GM04503 (cell line): ENCODE measurements at places on chromosomes 7 and 10.

DNA sequence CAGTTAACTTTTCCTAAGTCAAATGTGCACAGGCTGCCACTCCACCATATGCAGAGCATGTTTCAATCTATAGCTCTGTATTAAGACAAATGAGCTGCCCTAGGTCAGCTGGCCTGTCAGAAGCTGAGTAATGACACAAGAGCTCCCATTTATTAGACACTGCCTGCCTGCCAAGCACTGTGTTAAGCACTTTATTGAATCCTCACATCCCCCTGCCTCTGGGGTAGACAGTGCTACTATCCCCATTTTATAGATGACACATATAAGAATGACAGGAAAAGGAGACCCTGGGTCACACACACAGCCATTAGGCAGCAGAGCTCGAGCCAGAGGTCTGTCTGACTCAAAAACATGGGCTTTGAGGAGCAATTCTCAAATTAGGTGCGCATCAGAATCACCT is 179.8 kb upstream of the PDE1C start:
- no peak for DNase-seq

DNA sequence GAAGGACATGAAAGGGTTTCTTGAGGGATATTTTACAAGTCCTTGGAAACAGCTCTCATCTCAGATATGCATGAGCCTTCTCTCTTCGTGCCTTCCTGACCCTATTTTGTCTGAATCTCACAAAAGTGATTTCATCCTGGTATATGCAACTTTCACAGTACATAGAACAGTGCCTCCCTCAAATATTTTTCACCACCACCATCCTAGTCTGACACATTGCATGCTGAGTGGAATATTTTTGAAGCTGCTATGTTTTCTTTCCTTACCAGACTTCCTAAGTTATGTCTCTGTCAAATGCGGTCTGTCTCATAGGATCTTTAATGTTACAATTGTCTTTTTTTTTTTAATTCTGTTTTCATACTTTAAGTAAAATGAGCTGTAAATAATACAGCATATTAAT is 673.3 kb upstream of the LRRN3 start:
- no peak for DNase-seq

DNA sequence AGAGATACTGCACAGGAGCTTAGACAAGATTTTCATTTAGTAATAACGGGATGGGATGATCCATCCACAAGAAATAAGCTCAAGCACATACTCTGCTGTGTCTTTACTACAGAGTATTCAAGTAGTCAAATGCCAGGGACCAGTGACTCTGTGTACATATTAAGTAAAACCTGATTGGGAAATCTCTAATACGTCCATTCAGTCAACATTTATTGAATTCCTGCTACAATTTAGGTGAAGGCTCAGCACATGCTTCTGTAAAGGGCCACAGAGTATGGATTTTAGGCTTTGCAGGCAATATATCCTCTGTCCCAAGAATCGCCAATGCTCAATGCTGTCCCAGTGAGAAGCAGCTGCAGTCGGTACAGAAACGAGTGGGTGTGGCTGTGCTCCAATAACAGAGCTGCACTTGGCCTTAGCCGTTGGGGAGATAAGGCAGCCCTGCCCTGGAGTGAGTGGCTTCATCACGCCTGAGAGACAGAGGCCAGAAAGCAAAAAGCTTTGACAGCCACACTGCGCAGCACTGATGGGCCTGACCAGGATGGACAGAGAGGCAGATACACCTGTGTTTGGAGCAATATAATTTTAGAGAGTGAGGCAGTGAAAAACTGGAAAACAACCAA is 186.8 kb downstream of the PARD3 start:
- DNase-seq, result no peak

DNA sequence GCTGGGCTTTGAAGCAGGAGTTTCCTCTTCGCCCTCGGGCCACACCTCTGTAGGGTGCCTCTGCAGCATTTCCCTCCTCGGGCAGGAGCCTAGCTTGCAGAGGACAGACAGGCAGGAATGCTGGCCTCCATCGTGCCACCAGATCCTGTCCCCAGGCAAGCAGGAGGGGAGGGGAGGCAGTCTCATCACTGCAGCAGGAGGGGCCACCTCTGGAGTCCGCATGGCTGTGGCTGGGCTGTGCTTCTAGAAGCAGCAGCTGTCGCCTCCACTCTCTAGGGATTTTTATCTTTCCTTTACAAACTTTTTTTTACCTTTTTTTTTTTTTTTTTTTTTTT is 181.4 kb downstream of the CUX1 start:
- DNase-seq, result no peak

GRCh38 chr10:124685261-124685660 is 58.9 kb downstream of the FAM53B start:
- DNase-seq, result no peak

GRCh38 chr10:29395409-29395808 is 106.5 kb downstream of the LYZL1 start:
- no peak for DNase-seq

GRCh38 chr7:151802469-151802846 is 74.5 kb downstream of the PRKAG2 start:
- no peak for DNase-seq

- DNase-seq, result no peak
Observed at GRCh38 chr7:24401628-24402593, 117.9 kb downstream of the NPY start.

GRCh38 chr7:90025771-90026170 is 128.5 kb upstream of the STEAP1 start:
- no peak for DNase-seq

- no peak for DNase-seq
Observed at GRCh38 chr7:150476819-150477631, 26.6 kb downstream of the GIMAP8 start.

DNA sequence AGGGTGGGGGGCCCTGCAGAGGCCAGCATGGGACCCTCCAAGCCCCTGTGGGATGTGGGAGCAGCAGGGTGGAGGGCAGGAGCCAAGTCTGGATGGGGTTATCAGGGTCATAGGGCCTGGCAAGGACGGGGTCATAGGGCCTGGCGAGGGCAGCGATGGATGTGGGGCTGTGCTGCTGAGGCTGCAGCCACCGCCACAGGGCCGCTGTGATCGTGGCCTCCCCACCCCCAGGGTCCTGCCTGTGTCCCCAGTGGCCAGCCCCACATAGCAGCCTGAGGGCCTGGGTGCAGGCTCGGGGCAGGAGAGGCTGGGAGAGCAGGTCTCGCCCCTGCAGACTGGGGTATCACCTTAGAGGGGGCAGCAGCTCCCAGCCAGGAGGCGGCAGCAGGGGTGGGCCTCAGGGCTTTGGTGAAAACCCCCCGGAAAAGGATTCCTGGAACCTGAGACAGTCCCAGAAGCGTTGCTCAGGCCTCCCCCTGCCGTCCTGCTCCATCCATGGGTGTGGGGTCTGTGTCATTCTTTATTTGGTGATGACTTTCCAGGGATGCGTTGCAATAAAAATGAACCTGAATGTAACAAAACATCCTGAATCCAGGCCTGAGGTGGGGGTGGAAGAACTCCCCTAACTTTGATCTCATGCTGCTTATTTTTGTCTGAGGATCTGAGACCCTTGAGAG is 107.3 kb upstream of the SHH start:
- no peak for DNase-seq

DNA sequence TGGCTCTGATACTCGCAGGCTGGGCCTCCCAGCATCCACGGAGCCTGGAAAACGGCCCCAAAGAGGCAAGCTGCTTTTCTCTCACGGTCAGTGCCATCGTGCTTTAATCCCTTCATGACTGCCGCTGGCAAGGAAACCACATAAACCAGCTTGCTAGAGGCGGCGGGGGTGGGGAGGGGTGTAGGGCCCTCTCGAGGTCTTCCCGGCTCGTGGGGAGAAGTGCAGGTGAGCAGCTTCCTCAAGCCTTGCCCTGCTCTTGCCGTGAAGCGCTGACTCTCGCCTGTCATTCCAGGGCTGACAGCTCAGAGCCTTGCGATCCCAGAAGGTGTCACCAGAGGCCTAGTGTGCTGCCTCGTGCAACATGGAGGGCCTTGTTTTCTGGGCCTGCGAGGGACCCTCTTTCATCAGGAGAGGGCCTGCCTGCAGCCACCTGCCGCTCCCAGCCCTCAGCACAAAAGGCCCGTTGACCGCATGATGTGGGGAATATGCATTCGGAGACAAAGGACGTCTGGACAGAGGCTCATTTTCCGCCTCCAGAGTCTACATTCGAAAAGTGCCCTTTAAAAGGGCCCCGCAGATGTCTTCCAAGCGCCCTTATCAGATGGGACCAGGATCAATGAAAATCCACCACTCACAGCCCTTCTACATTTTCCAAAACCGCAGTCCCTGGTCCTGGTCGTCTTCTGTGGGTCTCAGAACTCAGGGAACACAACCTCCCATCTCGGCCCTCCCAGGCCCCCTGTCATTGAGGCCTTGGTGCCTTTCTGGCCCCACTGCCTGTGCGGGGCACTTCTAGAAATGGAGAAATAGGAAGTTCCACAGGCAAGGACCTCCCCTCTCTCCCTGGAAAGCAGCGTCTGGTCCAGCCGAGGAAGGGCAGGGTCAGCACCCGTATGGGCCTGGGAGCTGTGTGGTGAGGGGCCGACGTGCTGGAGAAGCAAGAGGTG is 58.7 kb downstream of the ZRANB1 start:
- DNase-seq, result no peak

DNA sequence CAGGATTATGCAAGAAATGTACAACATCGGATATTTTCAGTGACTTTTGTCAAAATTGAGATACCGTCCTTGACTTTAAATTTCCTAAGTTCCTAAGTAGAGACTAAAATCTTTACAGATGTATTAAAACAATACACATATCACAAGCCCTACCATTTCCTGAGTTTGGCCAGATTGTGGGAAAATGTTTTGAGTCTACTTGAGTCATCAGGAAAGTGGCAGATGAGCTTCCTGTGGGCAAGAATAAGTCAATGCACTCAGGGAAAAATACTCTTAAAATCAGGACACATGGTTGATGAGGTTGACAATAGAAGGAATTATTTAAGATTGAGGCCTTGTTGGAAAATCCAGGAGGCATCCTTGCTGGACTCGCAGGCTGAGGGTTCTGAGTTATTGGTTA is 162.5 kb downstream of the SNX10 start:
- no peak for DNase-seq

DNA sequence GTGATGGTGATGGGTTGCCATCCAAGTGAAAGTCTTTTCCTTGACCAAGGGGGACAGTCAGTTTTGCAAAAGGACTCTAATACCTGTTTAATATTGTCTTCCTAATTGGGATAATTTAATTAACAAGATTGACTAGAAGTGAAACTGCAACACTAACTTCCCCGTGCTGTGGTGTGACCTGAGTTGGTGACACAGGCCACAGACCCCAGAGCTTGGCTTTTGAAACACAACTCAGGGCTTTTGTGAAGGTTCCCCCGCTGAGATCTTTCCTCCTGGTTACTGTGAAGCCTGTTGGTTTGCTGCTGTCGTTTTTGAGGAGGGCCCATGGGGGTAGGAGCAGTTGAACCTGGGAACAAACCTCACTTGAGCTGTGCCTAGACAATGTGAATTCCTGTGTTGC is 6.9 kb downstream of the PPIF start:
- DNase-seq, result no peak

- no peak for DNase-seq
Observed at GRCh38 chr10:91188889-91189288, 31.6 kb upstream of the PCGF5 start.

GRCh38 chr10:132516771-132517725 is 20.5 kb upstream of the INPP5A start:
- peak; percentile 92 for DNase-seq

DNA sequence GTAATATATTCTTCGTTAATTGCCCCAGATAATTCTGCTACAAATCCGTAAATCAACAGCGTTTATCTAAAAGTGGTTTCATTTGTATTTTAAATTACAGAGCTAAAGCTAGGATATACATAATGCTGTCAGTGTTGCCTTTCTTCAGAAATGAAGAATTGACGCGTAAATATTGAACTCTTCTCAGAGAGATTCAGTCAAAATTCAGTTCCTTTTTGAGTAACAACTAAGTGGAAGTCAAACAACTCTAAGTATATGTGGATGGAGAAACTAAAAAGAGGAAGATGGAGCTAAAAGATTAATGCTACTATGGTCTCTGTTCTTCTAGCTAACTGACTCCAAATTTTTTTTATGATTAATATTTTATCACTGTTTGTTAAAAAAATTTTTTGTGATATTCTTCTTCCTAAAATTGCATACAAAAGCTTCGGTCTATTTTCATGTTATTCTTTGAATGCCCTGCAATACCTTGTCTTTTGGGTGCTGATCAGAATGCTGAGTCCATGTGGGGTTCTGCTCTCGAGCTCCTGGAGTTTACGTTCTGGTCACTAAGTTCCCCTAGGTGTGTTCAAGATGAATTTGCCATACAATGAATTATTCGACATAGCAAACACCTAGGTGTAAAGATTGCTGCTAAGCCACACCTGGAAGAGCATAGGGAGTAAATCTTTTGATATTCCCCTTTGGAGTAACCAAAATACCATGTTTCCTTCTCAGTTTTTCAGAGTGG is 20.7 kb downstream of the MDFIC start:
- no peak for DNase-seq

DNA sequence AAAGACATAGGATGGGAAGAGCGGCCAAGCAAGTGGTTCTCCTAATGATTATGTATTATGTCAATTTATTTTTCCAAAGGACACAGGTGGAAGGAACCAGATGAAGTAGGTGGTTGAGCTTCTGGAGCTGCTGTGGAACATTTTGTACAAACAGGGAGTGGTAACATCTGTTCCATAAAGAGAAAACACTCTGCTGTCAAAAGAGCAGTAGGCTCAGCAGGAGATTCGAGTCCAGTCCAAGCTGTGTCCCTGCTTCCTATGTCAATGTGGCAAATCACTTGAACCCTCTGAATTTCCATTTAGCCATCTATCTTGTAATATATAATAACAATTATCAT is 448.0 kb upstream of the ANKRD30A start:
- no peak for DNase-seq

GRCh38 chr7:139982927-139983920 is 79.5 kb downstream of the PARP12 start:
- no peak for DNase-seq

GRCh38 chr10:116477986-116478664 is 50.5 kb downstream of the PNLIPRP3 start:
- DNase-seq, result no peak

DNA sequence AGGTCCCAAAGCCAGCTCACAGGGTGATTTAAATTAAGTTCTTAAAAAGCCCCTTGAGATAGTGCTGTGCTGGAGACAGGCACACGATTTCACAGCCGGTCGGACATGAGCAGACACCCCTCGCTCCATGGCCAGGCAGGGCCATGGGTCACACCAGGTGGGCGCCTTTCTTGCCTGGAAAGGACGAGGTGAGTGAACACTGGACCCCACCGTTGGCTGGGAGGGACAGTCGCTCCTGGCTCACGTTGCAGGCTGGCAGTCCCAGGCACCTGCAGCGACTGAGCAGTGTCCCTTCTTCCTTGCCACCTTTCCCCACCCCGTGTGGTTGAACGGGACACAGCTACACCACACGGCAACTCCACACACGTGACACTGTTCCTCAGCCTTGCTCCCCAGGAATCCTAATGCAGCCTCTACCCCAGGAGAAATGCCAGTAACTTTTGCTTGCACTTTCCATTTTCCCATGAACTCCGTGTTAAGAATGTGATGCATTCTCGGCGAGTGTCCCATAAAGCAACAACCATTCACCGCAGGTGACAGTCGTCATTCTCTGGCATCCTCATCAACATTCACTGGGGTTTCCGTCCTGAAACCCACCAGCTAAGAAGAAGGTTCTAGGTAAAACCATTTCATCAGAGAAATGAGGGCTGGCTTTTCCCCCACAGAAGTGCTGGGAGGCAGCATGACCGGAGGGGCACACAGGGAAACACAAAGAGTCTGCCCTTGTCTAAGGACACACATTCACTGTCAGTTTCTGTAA is 217.4 kb downstream of the ZMYND11 start:
- DNase-seq, result no peak

GRCh38 chr7:88226886-88227516 is 7.2 kb upstream of the SRI start:
- DNase-seq, result no peak
